ENCODE measurements at places on chromosomes 5 and 9.

GRCh38 chr9:69083321-69083720 lies 47.8 kb downstream of the FXN start:
- DNase-seq, result no peak

- no peak for DNase-seq
These were observed 3.6 kb upstream of the NR5A1 start for GRCh38 chr9:124510650-124511425.

GRCh38 chr9:4955836-4956235 lies 29.2 kb upstream of the JAK2 start:
- DNase-seq, result no peak

DNA sequence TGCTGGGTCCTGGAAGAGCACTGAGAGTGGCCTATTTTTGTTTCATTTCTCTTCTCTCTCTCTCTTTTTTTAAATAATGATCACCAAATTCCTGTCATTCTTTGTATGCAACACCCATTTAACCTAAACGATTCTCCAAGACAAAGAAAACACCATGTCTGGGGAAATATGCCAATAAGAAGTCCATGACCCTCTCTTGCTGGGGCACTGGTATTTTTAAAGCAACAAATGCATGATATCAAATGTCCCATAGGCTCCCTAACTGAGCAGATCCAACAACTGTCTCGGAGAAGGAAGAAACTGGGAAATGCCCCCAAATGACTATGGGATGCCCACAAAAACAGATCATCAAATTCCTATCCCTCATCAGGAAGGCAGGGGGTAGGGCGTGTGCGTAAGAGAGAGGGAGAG lies 567.4 kb downstream of the CCDC171 start:
- DNase-seq, result no peak

DNA sequence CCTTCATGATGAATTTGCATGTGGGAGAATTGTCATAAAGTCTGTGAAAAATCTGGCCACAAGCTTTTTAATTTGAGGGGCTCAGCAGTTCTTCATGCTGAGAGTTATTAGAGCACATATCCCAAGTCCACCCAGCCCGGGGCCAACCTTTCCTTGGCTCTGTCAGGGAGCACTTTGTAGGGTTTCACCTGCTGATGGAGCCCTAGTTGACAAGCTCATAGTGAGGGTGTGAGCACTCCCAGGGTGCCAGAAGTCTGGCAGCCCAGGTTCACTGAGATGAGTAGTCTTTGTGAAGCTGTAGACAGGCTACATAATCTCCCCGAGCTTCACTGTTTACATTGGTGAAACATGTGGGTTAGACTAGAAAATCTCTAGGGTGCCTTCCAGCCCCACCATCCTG lies 97.2 kb upstream of the NREP start:
- DNase-seq, result no peak

DNA sequence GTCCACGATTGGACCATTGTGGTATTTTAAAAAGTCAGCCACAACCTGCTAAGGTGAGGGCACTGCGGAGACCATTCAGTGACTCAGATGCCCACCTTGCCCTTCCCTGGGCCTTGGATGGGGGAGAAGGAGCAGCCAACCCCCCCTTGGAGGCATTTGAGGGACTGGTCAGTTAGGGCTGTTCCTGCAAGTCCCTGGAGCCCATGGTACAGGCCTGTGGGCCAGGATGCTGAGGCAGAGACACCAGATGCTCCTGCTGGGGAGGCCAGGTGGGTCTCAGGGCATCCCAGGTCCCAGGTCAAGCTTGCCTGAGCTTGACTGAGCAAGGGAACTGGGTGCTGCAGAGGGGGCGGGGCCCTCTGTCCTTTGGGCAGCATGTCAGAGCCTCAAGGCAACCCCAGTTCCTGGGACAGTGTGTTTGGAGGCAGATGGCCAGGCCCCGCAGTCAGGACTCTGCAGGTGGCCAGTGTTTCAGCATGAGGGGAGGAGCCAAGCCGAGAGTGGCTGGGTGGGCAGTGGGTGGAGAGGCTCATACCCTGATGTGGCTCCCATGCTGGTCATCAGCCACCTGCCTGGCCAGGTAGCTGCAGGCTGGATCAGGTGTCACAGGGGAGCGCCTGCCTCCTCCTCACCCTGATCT lies 27.5 kb downstream of the SLC6A3 start:
- DNase-seq, result no peak

GRCh38 chr9:104842698-104843097 lies 78.8 kb downstream of the NIPSNAP3B start:
- no peak for DNase-seq

GRCh38 chr9:114314256-114314867 lies 8.5 kb upstream of the ORM1 start:
- no peak for DNase-seq

- no peak for DNase-seq
These were observed 76.6 kb upstream of the NR4A3 start for GRCh38 chr9:99745085-99745484.

- no peak for DNase-seq
These were observed 39.2 kb downstream of the SHC3 start for GRCh38 chr9:89139455-89139854.

DNA sequence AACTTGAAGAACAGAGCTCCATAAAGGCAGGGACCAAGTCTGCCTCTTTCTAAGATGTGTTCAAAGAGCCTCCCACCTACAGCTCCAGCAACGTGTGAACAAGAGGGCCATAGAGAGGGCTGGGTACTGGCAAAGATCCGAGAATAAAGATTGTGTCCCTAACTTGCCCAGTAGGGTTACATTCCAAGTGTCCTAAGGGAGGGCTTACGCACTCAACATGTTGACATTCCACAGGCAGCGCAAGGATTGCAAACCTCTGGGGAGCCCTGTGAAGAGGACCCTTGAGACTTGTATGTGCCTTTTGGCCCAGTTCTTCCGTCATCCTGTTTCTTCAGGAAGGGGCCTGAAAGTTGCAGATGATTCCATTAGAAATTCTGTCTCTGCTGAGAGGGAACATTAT lies 48.2 kb upstream of the ENTREP1 start:
- DNase-seq, result no peak

DNA sequence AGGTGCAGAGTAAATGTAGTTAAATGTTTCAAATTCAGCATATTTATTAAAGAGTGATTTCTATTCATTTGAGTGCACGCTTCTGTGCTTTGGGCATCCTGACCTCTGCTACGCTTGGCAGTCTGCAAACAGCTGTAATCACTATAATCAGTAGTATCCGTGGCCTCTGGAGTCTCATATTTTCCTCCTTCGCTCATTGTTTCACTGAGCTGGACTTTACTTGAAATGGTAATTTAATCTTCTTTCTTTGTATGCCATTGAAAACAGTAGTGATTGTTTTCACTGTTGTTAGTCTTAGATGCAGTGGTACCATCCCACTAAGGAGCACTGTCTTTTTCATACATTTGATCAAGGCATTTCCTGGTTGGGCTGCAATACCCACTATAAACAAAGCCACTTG lies 43.5 kb upstream of the CAVIN4 start:
- no peak for DNase-seq

- DNase-seq, result no peak
These were observed 8.2 kb downstream of the ACSL6 start for GRCh38 chr5:132003170-132003744.

GRCh38 chr5:60551250-60551649 lies 148.7 kb downstream of the DEPDC1B start:
- DNase-seq, result no peak

- DNase-seq, result no peak
These were observed 11.4 kb downstream of the SLIT3 start for GRCh38 chr5:169289520-169289919.

DNA sequence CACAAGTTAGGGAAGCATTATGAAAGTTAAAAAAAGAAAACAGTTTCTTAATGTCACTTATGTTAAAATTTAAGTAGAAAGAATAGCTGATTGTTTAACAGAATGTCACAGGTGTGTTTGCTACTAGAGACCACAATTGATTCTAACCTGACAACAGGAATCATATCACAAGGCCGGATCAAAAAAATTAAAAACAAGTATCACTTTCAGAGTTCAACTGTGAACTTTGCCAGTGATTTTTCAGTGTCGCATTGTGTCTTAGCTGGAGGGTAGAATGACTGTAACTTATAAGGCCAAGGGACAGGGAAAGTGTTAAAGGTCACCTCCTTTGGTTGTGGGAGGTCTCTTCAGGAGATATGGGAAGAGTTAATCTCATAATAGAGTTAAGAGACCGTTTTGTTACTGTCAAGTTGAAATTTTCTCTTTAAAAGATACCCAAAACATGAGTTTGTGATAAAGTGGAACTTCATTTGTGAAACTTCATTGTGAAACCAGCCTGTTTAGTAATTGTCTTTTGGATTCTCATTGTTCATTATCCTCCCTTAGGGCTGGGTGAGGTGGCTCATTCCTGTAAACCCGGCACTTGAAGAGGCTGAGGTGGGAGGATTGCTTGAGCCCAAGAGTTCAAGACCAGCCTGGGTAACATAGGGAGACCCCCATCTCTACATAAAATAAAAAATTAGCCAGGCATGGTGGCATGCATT lies 40.9 kb downstream of the CPEB4 start:
- DNase-seq, result no peak

GRCh38 chr5:150491876-150492275 lies 16.1 kb upstream of the NDST1 start:
- DNase-seq, result no peak

GRCh38 chr9:96279932-96280331 lies 22.0 kb downstream of the HSD17B3 start:
- DNase-seq, result no peak
